ENCODE measurements at places on chromosomes 2 and 18.

GRCh38 chr2:113178069-113178746, 4.4 kb downstream of the PSD4 start:
- DNase-seq = no peak

DNA sequence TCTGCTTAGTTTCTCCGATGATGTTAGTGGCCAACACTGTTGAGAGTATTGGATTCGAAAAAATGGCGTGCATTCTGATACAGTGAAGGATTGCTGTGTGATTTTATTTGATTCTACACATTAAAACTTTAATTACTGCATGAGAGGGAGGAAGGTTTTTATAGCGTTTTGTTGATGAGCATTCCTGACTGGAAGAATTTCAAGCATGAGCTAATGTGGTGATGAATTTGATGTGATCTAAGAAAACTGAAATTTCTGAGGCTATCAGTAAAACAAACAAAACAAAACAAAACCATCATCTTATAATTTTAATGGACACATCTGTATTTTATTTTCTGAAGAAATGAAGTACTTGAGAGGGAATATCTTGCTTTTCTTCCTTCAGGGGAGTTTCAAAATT, 59.6 kb downstream of the ITGB6 start:
- no peak for DNase-seq

DNA sequence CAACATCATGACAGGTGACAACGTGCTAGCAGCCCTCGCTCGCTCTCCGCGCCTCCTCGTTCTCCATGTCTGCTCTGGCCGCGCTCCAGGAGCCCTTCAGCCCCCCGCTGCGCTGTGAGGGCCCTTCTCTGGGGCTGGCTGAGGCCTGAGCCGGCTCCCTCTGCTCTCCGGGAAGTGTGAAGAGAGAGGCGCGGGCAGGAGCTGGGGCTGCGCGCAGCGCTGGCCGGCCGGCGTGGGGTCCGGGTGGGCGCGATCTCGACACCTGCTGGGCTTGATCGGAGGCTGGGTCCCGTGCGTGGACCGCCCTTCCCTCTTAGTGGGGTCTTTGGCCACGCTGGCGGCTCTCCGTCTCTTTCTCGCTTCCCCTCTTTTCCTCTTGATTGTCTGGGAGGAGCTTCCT, 195.5 kb downstream of the ANKRD30BL start:
- DNase-seq = no peak

GRCh38 chr2:190443055-190443454, 34.9 kb downstream of the MFSD6 start:
- no peak for DNase-seq

DNA sequence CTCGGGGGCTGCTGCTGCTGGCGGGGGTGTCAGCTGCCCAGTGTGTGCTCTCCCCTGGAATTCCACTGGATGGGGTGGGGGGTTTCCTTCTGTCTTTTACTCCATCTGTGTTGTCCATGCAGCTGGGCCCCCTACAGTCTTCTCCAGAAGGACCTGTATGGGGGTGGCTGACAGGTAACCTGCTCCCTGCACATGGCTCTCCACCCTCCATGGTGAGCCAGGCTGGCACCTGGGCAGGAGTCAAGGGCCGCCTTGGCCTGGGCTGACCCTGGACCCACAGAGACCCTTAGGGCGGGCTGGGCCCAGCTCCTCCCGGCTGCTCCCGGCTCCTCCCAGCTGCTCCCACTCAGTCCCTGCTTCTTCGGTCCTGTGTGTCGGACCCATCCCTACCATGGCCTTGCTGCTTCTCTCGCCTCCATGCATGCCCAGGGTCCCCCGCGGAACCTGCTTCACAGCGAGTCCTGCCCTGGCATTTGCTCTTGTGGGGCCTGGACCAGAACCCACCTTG, 15.0 kb downstream of the SNTG2 start:
- no peak for DNase-seq

DNA sequence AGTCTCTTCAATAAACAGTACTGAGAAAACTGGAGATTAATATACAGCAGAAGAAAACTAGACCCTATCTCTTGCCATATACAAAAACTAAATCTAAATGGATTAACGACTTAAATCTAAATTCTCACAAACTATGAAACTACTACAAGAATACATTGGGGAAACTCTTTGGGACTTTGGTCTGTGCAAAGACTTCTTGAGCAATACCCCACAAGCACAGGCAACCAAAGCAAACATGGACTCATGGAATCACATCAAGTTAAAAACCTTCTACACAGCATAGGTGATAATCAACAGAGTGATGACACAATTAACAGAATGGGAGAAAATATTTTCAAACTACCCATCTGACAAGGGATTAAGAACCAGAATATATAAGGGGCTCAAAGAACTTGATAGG, 848.2 kb upstream of the NRXN1 start:
- DNase-seq = no peak

- DNase-seq = no peak
Observed at GRCh38 chr18:76126327-76126726, 368.7 kb downstream of the ZNF516 start.

- DNase-seq = no peak
Observed at GRCh38 chr2:158498749-158499136, 42.0 kb downstream of the PKP4 start.
